ENCODE measurements at places on chromosomes 5 and 9.

DNA sequence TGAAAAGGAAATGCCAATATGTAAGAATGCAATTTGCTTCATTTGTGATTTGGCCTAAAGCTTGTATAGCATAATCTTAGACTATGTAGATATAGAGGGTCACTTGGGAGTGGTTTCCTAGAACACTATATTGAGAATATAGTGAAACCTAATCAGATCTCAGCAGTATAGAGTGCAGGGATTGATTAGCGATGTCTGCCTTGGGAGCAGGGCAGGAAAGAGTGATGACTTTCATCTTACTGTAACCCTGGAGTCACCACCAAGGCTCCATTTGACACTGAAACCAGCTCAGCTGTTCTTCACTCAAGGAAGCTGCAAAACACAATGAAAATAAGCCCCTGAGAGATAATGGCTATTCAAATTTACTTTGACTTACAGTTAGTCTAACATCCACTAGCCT lies 26.2 kb upstream of the ARRDC3 start:
- no peak for DNase-seq

- no peak for DNase-seq
These were observed 106.8 kb downstream of the RXRA start for GRCh38 chr9:134433101-134433500.

DNA sequence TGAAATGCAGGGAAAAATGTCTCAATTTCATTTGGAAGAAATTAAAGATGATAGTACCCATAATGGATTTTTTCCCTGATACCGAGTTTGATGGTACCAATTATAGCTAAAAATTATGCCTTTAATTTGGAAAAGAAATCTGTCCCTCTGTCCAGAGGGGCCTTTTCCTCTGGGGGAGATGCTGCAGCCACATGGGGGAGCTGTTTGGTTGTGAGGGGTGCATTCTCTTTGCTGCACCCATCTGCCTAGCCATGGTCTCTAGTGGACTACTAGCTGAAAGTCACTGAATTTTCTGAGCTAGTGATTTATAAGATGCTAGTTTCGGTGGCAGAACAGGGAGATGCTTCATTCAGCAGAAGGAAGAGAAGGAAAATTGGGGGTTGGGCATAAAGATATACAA lies 9.6 kb downstream of the SEC61B start:
- peak; percentile 21 for DNase-seq

DNA sequence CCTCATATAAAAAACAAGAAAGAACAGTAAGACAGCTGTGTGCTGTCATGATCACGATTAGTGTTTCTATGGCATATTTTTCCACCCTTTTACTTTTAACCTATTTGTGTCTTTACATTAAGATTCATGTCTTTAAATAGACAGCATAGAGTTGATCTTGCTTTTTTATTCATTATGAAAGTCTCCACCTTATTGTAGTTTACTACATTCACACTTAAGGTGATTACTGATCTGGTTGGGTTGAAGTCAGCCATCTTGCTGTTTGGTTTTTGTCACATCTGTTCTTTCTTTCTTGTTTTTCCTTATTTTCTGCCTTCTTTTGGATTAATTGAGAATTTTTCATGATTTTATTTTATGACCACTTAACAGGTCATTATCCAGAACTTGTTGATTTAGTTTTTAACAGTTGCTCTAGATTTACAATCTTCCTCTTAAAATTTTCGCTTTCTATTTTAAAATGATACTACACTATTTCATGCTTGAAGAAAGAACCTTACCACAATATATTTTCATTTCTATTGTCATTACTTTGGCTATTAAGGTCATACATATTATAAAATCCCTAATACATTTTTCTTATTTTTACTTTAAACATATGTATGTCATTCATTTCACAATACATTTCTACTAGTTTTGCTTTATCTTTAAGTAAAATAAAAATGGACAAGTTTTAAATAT lies 292.5 kb downstream of the SH3GL2 start:
- DNase-seq: no peak

DNA sequence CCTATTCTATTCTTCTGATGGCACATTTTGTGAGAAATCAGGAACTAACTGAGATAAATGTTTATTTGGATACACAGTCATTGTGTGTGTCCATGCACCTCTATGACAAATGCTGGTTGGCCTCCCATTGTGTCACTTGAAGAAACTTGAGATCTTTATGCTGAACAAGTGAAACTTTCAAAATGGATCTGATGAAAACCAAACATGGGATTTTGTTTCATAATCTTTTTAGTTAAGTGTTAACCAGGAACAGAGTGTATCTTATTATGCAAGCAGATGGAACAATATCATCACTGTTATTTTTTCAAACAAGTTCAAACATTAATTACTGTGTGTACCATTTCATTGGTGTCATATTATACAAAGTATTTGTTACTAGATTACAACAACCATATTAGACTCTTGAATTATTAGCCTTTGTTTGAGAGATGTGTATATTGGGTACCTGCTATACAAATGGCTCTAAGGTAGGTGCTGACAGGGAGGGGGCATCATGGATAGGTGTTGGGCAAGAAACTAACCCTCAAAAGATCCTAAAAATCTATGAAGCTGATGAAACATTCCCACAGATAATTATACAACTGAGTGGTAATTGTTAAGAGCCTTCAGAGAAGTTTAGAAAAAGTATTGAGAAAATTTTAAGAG lies 159.8 kb downstream of the PALM2AKAP2 start:
- no peak for DNase-seq

- no peak for DNase-seq
These were observed 63.5 kb downstream of the ZNF474 start for GRCh38 chr5:122192497-122193496.

GRCh38 chr9:87342743-87343142 lies 154.9 kb upstream of the DAPK1 start:
- DNase-seq: no peak

DNA sequence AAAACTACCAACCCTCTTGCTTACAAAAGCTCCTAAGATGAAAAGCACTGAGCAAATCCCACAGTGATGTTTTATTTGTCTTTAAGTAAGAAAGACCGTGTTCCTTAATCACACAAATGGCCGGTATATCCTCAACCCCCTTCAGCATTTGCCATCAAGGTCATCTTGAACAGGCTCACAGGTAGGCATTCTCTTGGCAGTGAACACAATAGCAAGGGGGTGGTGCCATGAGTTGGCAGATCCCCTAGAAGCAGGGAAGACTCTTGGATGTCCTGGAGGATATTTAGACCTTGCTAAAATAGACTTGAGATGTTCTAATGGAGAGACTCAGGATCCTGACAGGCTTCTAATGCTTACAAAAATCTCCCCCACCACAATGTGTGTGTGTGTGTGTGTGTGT lies 323.0 kb downstream of the SPOCK1 start:
- DNase-seq: no peak

- no peak for DNase-seq
These were observed 25.3 kb upstream of the SIL1 start for GRCh38 chr5:139223481-139223880.

DNA sequence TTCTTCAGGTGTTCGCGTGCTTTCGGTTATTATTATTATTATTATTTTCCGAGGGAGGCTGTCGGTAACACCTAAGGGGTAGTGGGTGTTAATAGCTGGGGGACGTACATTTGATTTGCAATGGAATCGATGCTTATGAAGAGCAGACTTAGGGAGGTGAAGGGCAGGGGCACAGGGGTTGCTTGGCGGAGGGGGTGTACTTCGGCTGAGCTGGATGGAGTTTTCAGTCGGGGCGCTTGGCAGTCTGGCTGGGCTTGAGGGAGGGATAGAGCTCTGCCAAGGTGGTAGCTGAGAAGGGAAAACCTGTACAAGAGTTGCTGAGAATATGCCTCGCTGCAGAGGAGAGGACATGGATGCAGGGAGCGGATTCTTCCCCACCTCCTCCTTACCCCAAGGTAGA lies 617 bp upstream of the PTPRD start:
- DNase-seq: no peak

DNA sequence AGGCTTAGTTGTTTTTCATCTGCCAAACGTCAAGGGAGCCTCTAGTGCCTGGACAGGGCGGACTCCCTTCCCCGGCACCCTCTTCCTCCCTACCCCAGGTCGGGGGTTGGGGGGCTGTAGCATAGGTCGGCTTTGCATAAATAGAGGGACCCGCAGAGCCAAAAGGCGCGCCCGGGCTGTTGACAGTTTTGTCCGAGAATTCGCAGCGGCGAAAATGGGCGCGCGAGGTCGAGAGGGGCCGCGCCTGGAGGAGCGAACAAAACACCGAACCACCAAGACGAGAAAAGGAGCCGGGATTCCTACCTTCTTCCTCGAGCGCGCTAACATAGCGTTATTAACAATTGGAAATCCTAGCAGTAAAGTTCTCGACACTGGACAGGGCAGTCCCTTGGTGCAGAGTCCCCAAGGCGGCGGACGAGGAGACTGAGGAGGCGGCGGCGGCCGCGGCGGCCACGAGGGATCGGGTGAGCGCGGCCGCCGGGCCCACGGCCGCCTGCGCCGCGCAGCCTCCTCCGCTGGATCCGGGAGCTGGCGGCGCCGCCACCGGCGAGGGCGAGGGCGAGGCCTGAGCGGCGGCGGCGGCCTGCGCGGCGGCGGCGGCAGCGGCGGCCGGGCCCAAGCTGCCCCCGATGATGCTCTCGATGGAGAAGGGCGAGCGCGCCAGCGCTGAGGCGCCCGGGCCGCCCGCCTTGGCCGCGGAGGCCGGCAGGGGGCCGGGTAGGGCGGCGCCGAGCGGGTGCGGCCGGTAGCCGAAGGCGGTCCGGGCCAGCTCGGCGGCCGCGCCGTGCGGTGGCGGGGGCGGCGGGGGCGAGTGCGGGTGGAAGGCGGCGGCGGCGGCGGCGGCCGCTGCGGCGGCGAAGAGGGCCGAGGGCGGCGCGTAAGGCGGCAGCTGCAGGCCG lies 1.7 kb downstream of the FOXD1 start:
- DNase-seq: no peak

DNA sequence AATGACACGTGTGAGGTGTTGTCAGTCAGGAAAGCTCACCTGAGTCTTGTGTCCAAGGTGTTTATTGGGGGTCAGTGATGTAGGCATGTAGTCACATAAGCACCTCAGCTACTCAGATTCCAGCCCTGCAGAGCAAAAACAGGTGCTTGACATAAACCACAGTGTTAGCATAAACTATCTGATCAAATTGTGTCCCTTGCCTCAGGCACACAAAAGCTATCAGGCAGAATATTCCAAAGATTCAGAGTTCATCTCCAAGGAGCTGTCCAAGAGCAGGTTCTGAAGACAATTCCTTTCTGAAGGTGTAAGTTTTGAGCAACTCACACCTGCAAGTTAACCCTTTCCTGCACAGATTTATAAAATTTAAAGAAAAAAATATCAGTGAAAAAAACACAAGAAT lies 102.2 kb upstream of the ITGA1 start:
- DNase-seq: no peak

DNA sequence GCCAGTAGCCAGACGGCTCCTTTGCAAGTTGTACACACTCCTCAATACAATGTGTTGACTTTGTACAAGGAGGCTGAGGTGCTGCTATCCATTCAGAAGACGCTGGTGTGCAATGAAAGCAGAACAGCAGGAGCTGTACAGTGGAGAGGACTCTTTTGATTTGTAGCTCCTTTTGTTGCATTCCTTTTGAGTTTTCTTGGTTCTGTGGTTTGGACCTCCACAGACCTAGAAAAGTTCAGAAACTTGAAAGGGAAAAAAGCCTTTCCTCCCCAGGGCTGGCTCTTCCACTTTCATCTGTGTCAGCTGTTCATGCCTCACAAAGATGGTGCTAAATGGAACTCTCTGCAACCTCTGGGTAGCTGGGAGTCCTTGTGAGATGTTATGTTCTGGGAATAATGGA lies 117.4 kb downstream of the MAT2B start:
- DNase-seq: no peak

GRCh38 chr9:78026416-78026815 lies 5.2 kb downstream of the GNAQ start:
- no peak for DNase-seq

DNA sequence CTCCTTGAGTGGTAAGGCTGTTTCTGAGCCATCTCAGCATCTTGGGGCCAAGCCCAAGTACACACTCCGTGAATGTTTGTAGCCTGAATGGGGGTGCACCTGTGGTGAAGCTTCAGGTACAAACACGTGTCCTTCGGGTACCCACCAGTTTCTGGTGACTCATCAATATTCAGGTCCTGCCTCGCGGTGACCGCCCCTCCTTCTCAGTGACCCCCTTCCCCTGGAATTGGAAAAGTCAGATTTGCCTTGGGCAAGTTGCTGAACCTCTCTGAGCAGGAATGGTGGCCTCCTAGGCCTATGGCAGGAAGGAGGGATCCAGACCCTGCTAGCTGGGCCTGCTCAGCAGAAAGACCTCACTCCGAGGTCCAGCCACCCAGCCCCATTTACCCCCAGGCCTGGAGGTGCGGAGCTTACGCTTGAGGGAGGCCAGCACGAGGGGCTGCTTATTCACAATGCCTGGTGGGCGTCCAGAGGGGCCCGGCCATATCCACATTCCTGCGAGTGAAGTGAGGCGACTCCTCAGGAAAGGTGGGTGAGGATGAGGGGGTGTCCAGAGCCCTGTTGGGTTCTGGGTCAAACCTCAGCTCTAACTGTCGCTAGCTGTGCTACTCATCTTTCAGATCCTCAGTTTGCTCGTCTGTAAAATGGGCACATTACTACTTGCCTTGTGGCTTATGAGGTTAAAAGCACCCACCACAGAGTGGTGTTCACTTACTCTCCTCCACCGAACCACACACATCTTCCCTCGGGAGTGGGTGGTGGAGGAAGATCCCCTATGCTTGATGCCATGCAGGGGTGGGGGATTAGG lies 7.0 kb downstream of the ADGRD2 start:
- DNase-seq: no peak

DNA sequence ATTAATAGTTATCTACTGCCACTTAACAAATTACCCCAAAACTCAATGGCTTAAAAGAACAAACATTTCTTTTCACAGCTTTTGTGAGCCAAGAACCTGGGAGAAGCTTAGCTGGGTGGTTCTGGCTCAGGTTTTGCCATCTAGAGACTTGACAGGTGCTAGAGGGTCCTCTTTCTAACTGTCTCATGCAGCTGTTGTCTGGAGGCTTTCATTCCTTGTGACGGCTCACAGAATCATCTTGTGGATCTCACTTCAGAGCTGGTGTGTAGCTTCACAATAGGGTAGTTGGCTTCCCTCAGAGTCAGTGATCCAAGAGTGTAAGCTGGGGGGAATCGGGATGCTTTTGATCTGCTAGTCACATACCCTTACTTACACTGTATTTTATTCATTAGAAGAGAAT lies 81.2 kb upstream of the APC start:
- no peak for DNase-seq

DNA sequence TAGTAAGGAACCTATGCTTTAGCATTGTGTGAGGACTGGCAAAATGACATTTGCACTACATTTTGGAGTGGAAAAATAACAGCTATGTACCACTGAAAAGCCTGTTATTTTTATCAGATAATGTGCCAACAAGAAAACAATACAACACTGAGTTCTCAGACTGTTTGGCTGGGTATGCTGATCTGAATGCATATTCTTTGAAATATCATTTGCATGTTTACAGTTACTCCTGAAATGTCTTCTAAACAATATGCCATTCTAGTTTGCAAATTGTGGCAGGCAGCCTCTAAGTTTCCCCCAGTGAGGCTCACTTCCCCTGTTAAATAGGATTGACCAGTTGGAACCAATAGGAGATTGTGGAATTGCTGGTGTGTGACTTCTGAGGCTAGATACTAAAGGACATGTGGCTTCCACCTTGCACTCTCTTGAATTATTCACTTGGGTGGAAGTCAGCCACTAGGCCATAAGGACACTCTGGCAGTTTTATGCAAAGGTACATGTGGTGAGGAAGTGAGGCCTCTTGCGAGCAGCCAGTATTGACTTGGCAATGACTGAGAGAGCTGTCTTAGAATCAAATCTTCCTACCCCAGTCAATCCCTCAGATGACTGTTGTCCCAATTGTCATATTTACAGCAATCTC lies 250.4 kb upstream of the PCSK5 start:
- DNase-seq: no peak
